Pulmonary artery endothelial cell (primary cell): ENCODE measurements at places on chromosomes 1 and 21.
A peak's percentile ranks its signal among the peaks of the same experiment; 100 is the strongest.

- DNase-seq: no peak
These were observed 8.0 kb downstream of the SLC30A2 start for GRCh38 chr1:26037904-26038303.

GRCh38 chr21:38794978-38795377 lies 10.8 kb upstream of the ETS2 start:
- DNase-seq: no peak

GRCh38 chr21:34337741-34338140 lies 26.1 kb upstream of the KCNE2 start:
- no peak for DNase-seq

- DNase-seq: no peak
These were observed 14.3 kb upstream of the ZNF326 start for GRCh38 chr1:89980605-89981004.

DNA sequence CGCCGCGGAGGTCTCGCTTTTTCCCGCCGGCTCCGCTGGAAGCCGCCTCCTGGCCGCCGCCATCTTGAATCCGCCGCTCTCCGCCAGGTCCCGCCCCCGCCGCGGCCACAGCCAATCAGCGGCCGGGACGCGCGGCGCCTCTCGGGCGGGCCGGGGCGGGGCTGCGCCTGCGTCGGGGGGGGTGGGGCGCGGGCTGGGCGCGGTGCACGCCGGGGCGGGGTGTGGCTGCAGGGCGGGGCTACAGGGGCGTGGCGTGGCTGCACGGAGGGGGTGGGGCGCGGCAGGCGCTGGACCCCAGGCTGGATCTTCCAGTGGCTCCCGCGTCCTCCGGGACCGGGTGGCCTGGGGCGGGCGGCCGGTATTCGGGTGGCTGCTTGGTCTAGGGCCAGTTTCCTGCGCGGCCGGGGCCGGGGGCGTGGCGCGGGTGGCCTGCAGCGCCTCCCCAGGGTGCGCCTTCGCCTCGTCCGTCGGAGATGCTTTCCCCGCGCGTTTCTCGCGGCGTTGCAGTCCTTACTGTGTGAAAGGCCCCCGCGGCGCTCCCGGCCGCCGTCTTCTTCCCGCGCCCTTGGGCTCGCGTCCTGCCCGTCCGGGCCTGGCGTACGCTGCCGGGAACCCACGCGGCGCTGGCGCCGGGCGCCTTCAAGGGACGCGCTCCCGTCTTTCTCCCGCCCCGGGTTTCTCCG lies 575 bp downstream of the PCNT start:
- peak; percentile 20 for DNase-seq

DNA sequence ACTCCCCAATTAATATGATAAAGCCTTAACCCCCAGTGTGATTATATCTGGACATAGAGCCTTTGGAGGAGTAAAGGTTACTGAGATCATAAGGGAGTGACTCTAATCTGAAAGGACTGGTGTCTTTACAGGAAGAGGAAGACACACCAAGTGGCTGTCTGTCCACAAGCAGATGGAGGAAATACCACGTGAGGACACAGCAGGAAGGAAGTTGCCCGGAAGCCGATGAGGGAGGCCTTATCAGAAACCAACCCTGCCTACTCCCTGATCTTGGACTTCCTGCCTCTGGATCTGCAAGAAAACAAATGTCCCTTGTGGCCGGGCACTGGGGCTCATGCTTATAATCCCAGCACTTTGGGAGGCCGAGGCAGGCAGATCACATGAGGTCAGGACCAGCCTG lies 110.3 kb upstream of the CHRM3 start:
- DNase-seq: no peak

DNA sequence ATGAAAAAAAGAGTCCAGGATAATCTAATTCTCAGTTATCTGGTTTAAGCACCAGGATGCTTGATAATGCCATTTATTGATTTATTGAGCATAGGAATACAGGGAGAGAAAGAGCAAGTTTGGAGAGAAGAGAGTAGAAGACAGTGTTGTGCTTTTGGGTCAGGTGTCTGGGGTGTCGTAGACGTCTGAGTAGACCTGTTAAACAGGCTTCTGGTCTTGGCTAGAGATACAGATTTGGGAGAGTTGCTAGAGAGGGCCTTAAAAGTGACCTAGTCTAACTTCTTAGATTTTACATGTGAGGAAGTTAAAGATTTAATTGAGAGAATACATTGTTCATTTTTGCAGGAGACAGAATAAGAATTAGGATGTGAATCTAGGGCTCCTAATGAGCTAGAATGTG lies 34.3 kb downstream of the CNST start:
- DNase-seq: no peak

DNA sequence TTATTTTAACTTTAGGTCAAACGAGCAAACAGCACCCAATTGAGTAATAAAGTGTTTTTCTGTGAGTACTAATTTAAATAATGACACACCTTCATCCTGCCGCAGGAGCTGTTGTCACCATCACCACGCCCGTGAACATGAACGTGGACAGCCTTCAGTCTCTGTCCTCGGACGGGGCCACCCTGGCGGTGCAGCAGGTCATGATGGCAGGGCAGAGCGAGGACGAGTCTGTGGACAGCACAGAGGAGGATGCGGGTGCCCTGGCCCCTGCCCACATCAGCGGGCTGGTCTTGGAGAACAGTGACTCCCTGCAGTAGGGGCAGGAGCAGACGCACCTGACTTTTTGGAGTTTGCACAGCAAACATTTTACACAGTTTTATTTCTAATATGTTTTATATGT lies 45.9 kb downstream of the CBS start:
- no peak for DNase-seq

GRCh38 chr1:57517587-57518374 lies 93.9 kb upstream of the DAB1 start:
- no peak for DNase-seq

- DNase-seq: no peak
These were observed 320.2 kb downstream of the ZP4 start for GRCh38 chr1:237570530-237570929.

DNA sequence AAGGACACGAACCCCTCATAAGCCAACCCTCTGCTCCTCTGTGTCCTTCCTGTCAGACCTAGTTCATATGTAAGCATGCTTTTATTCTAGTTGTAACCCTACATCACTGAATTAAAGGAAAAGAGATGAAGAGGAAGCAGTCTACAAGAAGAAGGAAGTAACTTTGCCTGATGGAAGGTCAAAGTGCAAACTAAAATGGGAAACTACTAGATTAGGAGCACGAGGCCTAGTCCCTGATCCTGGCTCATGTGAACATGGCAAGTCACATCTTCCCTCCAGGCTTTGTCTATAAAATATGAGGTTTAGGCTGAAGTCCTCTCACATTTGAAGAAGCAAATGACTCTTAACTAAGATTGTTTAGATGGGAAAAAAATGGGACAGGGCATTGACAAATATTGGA lies 13.2 kb downstream of the ZMYND12 start:
- no peak for DNase-seq

GRCh38 chr1:114062477-114063099 lies 83.3 kb downstream of the OLFML3 start:
- no peak for DNase-seq

- DNase-seq: no peak
These were observed 848.6 kb downstream of the LTN1 start for GRCh38 chr21:28144089-28144488.

DNA sequence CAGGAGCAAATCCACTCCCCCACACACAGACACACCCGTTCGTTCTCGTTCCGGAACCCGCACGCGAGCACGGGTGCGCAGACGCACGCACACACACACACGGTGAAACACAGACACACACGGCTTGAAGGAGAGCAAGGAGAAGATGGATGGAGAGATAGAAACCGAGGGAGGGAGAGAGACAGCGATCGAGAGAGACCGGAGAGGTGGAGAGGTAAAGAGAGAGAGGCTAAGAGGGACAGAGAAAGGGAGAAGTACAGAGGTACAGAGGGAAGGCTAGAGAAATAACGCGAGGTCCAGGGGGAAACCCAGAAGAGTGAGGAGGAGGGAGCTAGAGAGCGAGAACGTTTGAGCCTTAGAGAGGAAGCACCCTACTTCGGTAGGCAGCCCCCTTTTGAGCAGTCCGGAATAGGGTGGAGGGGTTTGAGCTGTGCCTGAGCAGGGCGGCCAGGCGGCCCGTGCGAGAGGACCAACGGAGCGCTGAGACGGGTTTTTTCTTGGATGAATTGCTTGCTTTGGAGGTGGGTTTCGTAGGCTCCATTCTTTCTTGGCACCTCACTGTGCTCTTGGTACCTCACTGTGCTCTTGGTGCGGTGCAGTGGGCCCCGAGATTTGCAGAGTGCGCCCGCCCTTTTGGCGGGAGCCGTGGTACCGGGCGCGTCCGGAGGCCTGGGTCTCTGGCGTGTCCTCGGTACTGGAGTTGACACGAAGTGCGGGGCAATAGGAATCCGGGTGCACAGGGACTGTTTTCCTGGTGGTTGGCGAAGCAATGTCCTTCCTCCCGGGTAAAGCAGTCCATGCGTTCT lies 88.4 kb upstream of the RHOU start:
- no peak for DNase-seq
